CD4-positive, alpha-beta T cell treated with Interleukin-10 for 1 hour (primary cell): ENCODE measurements at places on chromosomes 1 and 21.

- DNase-seq: no peak
Observed at GRCh38 chr1:90725657-90726424, 8.7 kb upstream of the BARHL2 start.

- DNase-seq: no peak
Observed at GRCh38 chr1:110170766-110171733, 20.8 kb downstream of the SLC6A17 start.

- no peak for DNase-seq
Observed at GRCh38 chr1:99598738-99599411, 47.0 kb upstream of the PALMD start.

DNA sequence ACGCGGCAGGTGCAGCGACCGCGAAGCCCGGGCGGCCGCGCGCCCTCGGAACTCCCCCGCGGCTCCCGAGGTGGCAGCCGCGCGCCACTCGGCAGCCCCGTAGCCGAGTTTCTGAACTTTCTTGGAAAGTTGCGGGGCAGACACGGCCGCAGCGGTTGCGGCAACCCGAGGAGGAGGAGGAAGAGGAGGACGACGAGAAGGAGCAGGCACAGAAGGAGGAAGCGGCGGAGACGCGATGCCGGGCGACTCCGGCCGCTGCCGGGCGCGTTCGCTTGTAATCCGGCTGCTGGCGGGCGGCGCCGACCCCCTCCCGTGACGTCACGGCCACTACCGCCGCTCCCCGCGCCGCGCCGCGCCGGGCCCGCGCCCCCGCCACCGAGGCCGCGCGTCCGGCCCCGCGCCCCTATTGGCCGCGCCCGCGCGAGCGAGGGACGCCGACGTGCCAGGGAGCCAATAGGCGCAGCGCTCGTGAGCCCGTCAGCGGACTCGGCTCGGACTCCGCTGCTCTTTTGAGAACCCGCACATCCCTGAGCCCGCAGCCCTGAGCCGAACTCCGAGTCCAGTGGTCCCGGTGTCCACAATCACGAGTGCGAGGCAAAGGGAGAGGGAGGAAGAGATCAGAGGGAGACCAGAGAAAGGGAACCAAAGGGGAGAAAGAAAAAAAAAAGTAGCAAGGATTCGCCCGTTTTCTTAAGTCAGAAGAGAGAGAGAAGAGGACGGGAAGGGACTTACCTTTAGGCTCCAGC is 736 bp upstream of the BARHL2 start:
- no peak for DNase-seq

DNA sequence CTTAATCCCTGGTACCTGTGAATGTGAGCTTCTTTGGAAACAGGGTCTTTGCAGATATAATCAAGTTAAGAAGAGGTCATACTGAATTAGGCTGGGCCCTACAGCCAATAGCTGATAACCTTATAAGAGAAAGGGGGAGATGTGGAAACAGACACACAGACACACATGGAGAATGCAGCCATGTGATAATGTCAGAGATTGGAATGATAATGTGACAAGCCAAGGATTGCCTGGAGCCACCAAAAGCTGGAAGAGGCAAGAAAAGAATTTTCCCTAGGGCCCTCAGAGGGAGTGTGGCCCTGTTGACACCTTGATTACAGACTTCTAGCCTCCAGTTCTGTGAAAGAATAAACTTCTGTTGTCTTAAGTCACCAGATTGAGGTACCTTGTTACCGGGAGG is 114.5 kb upstream of the SOD1 start:
- no peak for DNase-seq

GRCh38 chr1:33764149-33764548 is 99.7 kb upstream of the HMGB4 start:
- no peak for DNase-seq

DNA sequence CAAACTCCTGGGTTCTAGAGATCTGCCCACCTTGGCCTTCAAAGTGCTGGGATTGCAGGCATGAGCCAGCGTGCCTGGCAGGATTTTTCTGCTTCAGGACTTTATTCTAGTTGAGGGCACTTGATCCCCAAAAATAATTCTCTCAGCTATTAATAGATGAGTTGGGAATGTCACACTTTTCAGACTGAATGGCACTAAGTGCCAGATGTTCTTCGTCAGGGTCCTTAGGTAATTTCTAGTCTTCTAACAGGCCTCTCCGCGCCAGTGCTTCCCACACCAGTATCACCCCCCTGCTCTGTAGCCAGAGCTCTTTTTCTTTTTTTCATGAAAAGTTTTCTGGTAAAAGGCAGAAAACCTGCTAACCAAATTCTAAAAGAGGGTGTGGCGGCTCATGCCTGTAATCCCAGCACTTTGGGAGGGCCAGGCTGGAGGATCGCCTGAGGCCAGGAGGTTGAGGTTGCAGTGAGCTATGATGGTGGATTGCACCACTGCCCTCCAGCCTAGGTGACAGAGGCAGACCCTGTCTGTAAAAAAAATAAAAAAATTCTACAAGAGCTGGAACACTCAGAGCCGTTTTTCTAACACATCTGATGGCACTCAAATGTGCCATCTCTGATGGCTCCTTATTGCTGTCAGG is 6.1 kb upstream of the SARS1 start:
- DNase-seq: no peak

- DNase-seq: no peak
Observed at GRCh38 chr1:153985341-153985912, 712 bp downstream of the RAB13 start.

DNA sequence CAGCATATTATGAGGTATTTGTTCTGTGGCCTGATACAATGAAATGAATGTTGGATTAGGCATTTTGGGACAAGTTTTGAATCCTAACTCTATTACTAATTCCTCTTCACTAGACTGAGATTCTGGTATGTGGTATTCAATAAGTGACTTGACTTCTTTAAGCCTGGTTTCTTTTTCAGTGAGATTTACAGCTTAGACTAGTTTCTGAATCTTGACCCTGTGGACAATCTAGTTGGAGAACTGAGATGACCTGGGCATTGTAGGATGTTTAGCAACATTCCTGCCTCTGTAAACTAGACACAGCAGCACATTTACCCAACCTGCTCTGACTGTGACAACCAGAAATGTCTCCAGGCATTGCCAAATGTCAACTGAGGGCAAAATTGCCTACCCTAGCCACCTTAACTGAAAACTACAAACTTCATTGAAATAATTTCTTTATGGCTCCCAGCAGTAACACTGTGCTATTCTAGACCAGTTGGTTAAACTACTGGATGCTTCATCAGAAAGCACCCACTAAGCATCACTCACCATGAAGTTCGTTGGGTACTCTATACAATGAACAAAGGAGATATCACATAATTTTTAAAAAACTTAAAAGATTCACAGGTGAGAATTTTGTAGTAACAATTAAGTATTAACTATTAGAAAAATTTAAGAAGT is 16.8 kb downstream of the PTPRC start:
- no peak for DNase-seq

DNA sequence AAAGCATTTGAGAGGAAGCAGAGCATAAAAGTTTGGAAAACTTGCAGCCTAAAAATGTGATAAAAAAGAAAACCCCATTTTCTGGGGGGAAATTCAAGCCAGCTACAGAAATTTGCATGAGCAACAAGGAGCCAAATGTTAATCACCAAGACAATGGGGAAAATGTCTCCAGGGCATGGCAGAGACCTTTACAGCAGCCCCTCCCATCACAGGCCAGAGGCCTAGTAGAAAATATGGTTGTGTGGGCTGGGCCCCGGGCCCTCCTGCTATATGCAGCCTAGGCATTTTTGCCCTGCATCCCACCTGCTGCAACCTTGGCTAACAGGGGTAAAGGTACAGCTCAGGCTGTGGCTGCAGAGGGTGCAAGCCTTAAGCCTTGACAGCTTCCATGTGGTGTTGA is 299.6 kb upstream of the NCAM2 start:
- DNase-seq: no peak

DNA sequence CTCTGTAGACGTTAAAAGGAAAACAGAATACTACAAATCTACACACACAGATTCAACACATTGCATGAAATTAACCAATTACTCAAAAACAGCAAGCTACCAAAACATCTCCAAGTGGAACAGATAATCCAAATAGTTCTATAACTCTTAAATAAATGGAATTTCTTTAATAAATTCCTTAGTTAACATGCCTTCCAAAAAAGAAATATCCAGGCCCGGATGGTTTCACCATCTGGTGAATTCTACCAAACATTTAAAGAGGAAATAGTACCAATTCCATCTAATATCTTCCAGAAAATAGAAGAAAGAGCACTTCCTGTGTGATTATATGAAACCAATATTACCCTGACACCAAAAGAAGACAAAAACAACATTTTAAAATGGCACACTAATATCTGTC is 52.8 kb upstream of the COL6A2 start:
- no peak for DNase-seq

DNA sequence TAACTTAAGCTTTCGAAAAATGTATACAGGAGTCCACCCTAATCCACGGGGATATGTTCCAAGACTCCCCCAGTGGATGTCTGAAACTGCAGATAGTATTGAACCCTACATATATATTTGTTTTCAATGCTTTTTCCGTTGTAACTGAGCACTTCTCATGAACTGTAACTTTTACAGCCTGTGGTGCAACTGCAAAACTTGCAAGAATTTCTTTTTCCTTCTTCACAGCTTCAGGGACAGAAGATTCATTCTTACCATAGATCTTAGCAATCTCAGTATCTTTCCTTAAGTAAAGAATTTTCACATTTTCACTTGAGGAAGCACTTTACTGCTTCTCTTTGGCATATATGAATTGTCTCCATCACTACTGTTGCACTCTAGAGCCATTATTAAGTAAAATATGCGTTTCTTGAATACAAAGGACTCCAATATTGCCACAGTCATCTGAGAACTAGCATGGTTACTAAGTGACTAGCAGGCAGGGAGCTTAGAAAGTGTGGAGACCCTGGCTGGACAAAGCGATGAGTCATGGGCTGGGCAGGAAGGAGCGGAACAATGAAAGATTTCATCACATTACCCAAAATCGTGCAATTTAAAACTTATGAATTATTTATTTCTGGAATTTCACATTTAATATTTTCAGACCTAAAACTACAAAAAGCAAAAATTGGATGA is 14.1 kb downstream of the DPYD start:
- DNase-seq: no peak

- DNase-seq: peak; percentile 62
Observed at GRCh38 chr1:152185544-152186391, 26.7 kb upstream of the RPTN start.
